PC-3 (cell line): ENCODE measurements at places on chromosomes 4 and X. TPM values are rescaled to one million over a fixed set of nuclear protein-coding genes. Genes with fewer than 3 reads are reported as not detected.

SOWAHD gene
- 2.3 and 2.5 TPM in 2 replicates for total RNA-seq

BCLAF3 gene
- 5.4 and 6.9 TPM in 2 replicates for total RNA-seq

GRCh38 chr4:29047341-29048041 lies 1672.7 kb upstream of the PCDH7 start:
- no peak for DNase-seq

DNA sequence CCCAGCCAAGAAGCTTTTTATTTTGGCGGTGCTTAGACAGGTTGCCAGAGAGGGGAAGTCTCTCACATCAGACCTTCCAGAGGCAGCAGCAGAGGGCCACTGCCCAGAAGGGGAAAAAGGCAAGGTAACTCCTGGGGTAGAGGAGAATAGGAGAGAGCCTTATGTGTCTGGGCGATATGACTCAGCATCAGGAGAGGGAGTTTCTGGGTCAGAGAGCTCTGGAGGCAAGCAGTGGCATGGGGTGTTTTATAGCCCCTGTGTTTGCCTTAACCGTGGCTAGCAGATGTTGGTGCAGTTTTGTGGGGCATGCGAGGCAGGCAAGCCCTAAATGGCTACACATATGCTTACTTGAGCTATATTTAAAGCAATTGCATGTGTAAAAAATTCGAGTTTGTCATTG lies 8.3 kb upstream of the ZXDB start:
- peak; percentile 61 for DNase-seq

DNA sequence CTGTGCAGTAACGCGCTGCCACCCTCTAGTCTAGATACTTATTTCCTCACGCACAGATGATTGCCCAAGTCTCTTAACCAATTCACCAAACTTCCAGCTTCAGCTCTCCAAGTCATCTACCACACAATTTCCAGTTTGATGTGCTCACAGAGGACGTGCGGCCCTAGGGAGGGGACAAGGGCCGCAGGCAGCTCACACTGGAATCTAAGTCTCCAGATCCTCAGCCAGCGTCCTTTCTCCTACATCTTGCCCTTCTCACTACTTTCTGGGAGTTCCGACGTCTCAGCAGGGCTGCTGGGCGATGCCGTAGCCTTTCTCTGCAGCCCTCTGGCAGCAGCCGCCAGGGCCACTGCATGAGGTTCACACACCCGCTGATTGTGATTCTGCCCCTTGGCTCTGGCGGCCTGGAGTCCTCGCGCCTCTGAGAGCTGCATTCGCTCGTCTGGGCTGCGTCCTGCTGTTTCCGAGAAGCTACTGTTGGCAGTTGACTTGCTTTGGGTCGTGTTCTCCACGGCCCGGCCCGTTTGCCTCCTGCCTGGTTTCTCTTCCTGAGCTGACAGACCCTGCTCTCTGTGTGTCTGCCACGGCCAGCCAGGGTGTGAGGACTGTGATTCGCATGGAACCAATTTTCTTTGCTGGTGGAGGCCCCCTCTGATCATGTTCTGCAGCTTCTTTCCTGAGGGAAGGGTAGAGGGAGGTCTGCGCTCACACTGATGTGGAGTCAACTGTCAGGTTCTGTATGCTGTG lies 14.1 kb upstream of the TMEM131L start:
- DNase-seq = no peak

GRCh38 chrX:144327495-144327894 lies 443.6 kb downstream of the UBE2NL start:
- peak; percentile 47 for DNase-seq

DNA sequence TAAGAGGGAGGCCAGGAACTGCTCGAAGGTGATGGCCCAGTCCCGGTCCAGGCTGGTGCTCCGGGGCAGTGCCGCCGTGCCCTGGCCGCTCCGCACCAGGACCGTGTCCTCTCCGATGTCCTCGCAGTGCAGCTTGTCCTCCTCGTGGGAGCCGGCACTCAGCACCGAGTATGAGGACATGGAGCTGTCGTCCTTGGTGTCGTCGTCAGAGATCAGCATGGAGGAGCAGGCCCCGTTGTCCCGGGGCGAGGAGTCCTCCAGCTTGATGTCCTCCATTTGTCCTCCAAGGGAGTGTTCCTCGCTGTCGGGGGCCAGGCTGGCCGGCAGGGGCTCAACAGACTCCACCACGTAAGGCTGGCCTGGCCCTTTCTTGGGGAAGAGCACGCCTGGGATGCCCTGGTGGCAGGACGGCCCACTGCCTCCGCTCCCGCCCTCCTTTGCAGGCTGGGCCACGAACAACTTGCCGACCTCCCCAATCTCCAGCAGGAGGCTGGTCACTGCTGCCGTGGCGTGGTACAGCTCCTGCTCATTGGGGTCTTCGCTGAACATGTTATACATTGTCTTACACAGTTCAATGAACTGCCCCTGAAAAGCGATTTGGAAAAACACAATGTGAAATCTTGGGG lies 53.7 kb upstream of the UCP1 start:
- no peak for DNase-seq

DNA sequence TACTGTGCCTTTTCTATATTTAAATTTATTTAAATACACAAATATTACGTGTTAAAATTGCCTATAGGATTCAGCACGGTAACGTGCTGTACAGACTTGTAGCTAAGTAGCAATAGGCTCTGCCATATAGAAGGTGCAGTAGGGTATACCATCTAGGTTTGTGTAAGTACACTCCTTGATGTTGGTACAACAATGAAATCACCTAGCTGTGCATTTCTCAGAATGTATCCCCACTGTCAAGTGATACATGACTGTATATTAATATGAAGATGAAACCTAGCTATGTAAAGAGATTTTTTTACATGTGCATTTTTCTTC lies 431.2 kb downstream of the KCTD8 start:
- DNase-seq = no peak
